ENCODE measurements at places on chromosomes 16 and 17.

DNA sequence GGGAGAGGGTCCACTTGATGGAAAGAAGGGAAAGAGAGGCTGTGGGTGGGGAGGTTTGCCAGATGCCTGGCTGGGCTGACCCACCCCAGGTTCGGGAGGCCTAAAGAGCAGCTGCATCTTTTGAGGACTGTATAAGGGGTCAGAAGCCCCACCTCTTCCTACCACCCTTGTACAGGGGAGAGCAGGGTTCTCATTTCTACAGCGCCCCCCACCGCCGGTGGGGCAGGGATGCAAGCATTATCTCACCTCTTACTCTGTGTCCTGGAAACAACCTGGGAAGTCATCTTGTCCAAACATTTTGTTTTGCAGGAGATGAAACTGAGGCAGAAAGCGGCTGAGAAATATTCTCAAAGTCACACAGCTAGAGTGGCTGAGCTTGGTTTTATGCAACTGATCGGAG is 22.5 kb upstream of the CCDC182 start:
- DNase-seq, result no peak

DNA sequence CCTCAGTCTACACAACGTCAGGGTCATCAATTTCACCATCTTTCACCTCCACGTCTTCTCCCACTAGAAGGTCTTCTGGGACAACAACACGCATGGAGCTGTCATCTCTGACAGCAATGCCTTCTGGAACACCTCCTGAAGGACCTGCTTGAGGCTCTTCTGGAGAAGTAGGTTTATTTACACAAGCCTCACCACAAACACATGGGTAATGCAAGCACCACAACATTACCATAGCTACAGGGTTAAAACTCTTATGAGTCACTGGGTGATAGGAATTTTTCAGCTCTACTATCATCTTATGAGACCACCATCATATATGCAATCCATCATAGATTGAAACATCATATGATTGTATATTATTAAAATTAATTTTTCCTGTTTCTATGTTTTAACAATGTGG is 215.4 kb downstream of the CHD9NB start:
- no peak for DNase-seq

GRCh38 chr16:24146518-24146917 is 109.6 kb upstream of the CACNG3 start:
- no peak for DNase-seq

- DNase-seq, result no peak
Observed at GRCh38 chr17:21149621-21150020, 22.9 kb downstream of the DHRS7B start.

- DNase-seq, result no peak
Observed at GRCh38 chr16:87966685-87967185, 15.5 kb downstream of the BANP start.

DNA sequence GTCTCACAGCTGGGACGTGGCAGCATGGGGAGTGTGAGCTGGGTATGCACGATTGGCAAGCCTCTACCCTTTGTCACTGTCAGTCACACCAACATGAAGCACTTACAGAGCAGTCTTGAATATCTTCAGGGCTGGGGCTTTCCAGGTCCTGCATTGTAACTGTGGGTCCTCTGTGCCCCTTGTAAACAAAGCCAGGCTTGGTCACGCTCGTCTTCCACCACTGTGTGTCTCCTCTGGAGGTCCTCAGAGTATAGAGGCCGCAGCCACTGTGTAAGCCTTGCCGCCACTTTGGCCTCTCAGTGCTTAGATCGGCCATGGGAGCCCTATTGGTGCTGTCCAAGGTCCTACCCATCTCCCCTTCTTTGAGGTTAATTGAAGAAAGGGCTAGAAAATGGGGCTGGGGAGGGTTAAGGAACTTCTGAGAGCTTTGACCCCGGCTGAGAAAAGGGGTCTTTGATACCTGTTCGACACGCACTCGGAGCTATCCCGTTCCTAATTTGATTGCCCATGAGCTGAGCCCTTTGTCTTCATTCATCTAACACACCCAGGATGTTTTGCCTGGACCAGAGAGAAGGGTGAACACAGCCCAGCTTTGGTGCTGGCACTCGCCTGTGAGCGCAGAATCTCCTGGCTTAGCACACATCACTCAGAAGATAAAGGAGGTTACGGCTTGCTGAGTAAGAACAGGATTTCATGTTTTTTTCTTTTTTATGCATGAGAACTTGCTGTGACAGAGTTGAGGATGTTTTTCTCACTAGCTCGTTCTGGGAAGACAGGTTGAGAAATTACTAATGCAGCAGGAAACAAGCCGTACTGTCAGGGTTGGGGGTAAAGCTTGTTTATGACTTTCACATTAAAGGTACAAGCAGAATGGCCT is 267.9 kb downstream of the CPPED1 start:
- DNase-seq, result no peak

GRCh38 chr16:20911361-20911760 is 10.8 kb downstream of the LYRM1 start:
- no peak for DNase-seq

DNA sequence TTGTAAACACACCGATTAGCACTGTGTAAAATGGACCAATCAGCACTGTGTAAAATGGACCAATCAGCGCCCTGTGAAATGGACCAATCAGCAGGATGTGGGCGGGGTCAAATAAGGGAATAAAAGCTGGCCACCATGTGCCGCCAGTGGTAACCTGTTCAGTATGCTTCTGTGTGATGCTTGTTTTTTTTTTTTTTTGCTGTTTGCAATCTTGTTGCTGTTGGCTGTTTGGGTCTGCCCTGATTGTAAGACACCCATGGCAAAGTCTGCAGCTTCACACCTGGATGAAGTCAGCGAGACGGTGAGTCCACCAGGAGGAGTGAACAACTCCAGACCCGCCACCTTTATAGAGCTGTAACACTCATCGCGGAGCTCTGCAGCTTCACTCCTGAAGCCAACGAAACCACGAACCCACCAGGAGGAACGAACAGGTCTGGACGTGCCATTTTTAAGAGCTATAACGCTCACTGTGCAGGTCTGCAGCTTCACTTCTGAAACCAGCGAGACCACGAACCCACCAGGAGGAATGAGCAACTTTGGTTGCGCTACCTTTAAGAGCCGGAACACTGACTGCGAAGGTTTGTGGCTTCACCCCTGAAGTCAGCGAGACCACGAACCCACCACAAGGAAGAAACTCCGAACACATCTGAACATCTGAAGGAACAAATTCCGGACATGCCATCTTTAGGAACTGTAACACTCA is 85.0 kb upstream of the MED9 start:
- DNase-seq, result no peak

DNA sequence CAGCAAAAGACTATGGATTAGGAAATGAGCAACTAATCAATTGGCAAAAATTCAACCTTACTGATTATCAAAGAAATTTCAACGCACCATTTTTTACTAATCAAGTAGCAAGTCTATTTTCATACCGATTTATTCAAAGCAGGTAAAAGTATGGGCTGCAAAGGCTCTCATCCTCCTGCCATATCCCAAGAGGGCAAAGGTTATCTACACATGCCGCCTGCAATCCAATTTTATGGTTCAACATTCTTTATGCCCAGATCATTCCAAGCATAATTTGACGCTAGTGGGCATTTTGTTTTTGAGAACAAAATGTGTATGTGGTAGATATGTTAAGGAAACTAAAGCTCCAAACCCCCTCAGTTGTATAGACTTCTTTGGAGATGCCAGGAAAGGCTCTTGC is 270.6 kb downstream of the MAF start:
- DNase-seq, result no peak

DNA sequence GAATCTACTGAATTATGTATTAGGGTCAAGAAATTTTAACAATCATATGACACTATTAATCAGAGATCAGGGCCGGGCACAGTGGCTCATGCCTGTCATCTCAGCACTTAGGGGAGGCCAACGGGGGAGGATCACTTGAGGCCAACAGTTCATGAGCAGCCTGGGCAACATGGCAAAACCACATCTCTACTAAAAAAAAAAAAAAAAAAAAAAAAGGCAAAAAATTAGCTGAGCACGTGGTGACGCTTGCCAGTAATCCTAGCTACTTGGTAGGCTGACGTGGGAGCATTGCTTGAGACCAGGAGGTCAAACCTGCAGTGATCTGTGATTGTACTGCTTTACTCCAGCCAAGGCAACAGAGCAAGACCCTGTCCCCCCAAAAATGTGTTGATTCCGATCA is 52.5 kb upstream of the CLEC3A start:
- no peak for DNase-seq

GRCh38 chr17:73623818-73624217 is 20.4 kb downstream of the SDK2 start:
- DNase-seq, result no peak

- DNase-seq, result no peak
Observed at GRCh38 chr17:77887464-77888241, 70.8 kb upstream of the TNRC6C start.

DNA sequence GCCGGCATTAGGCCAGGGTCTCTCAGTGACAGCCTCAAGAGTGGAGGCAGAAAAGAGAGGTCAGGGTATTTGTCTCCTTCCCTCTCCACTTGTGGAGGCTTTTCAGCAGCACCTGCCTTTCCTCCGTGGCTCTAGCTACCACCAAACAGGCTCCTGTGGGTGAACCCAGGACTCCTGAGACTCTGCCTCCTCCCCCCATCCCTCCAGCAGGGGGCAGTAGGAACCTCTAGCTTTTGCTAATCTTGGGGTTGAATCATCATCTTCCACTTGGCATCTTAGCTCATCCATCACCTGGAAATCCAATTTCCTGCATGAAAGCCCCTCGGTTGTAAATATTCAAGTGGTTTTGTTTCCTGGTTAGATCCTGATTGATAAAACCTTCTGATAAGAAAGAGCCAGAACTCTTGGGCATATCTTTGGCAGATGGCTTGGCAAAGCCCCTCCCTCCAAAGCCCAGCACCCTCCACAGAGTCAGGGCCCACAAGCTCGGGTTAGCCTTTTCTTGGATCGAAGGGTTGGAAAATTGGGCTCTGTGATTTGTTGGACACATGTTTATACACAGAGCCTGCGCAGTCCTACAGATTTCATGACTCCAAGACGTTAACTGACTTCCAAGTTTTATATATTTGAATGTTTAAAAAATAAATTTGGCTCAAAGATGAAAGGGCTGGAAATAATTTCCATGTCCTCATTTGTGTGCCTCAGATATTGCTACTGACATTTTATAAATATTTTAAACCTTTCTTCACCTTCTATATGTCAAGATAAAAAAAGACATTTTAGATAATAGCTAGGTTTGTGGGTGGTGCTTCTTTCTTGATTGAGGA is 322.1 kb downstream of the MAP2K4 start:
- DNase-seq, result no peak

DNA sequence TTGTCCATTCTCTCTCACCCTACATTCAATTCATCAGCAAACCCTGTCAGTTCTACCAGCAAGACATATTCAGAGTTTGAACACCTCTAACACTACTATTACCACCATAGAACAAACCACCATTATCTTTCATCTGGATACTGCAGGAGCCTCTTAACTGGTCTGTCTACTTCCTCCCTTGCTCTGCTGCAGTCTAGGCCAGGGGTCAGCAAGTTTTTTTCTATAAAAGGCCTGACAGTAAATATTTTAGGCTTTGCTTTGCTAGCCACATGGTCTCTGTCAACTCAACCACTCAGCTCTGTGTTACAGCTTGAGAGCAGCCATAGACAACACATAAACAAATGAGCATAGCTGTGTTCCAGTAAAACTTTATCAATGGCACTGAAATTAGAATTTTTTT is 13.8 kb downstream of the KCTD19 start:
- DNase-seq, result no peak

DNA sequence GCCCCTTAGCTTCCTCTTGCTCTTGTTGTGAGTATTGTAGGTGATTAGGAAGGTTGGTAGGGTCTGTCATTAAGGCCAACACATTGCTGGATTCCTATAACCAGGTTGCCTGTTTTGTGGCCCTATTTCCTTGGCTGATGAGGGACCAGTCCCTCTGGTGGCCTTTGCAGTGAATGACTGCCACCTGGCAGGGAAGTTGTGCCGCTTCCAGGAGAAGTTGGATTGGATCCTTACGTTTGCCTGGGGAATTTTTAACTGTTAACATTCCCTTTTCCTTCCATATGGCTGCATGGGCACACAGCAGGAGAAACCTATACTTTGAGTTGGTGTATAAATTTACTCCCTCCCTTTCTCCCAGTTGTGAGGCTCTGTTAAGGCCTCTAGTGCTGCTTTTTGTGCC is 32.4 kb downstream of the LCMT1 start:
- no peak for DNase-seq

- no peak for DNase-seq
Observed at GRCh38 chr16:1982013-1982433, 754 bp upstream of the NOXO1 start.

- DNase-seq, result no peak
Observed at GRCh38 chr17:79835953-79836509, 3.2 kb downstream of the CBX4 start.

- DNase-seq, result no peak
Observed at GRCh38 chr17:57113011-57113410, 28.0 kb downstream of the AKAP1 start.

DNA sequence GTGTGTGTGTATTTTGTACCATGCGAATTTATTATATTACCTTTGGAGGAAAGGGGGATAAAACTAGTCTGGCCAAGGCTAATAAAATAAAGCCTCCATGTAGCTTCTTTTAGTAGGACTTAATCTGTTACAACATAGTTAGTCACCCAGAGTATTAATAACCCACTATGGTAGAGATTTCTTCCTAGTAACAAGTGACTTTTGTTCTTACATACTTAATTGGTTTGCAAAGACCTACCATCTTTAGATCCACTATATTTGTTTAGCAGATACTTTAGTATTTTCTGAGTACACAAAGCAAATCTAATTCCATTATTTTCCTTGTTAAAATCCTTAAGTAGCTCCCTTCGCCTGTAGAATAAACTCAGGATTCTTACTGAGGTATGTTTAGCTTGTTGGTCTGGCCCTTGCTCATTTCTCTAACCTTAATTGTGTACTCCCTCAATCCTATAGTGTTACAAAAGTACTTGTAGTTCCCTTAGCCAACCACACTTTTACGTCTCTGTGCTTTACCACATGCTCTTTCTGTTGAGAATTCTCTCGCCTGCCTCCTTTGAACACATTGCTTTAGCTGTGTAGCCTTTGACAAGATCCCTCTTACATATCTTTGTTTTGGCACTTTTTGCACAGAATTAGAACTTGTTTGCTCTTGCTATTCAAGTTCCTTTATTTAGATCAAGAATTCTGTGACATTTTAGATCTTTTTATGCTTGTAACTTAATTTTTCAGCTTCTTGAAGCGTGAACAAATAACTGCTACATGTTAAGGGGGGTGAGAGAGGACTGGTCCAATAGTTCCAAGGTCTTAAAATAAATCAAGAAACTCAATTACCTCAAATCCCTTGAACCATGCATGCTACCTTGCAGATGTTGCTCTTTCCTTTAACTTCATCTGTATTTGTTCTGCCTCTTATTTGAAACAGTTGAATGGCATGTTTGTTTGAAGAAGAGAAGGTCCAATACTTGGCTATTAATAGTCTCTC is 23.8 kb downstream of the CLTC start:
- no peak for DNase-seq

DNA sequence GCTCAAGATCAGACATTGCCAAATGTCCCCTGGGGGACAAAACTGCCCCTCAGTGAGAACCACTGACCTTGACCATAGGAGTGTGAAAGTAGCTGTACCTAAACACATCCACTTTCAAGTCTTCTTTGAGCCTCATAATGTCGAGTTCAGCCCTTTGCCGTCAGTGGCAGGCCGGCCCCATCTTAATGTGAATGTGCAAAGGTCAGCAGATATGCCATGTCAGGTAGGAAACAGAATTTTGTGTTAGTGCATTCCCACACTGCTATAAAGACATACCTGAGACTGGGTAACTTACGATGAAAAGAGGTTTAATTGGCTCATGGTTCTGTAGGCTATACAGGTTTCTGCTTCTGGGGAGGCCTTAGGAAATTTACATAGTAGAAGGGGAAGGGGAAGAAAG is 95.1 kb upstream of the PIRT start:
- no peak for DNase-seq

GRCh38 chr17:11122908-11123307 is 118.1 kb upstream of the SHISA6 start:
- DNase-seq, result no peak

GRCh38 chr16:16994831-16995230 is 475.9 kb downstream of the XYLT1 start:
- DNase-seq, result no peak

Measured in cortex of kidney (tissue), 1 donor.